Ureter (tissue), 1 donor: ENCODE measurements at places on chromosomes 4 and X. TPM values are rescaled to one million over a fixed set of nuclear protein-coding genes. Genes with fewer than 3 reads are reported as not detected.
A peak's percentile ranks its signal among the peaks of the same experiment; 100 is the strongest.

Gene OPRPN
- total RNA-seq = not detected

Gene TSC22D3
- total RNA-seq = 240 TPM

Gene GYG2
- total RNA-seq = 4.9 TPM

Gene PTTG2
- 7.2 TPM for total RNA-seq

Gene IGSF1
- 0.18 TPM for total RNA-seq

Gene XKRX
- total RNA-seq = 0.96 TPM

GRCh38 chr4:12359420-12359819, 930.7 kb upstream of the HS3ST1 start:
- DNase-seq = no peak

- no peak for DNase-seq
These were observed 684.6 kb downstream of the ARAP2 start for GRCh38 chr4:35559559-35560365.

- DNase-seq = peak; percentile 46
These were observed 43.7 kb downstream of the NLGN4X start for GRCh38 chrX:6184900-6185515.

- DNase-seq = no peak
These were observed 279.8 kb downstream of the UNC5C start for GRCh38 chr4:95268819-95269565.
